ENCODE measurements at places on chromosomes 4 and X.
A peak's percentile ranks its signal among the peaks of the same experiment; 100 is the strongest.

GRCh38 chrX:132592880-132593279 is 104.0 kb upstream of the MBNL3 start:
- peak; percentile 7 for DNase-seq

DNA sequence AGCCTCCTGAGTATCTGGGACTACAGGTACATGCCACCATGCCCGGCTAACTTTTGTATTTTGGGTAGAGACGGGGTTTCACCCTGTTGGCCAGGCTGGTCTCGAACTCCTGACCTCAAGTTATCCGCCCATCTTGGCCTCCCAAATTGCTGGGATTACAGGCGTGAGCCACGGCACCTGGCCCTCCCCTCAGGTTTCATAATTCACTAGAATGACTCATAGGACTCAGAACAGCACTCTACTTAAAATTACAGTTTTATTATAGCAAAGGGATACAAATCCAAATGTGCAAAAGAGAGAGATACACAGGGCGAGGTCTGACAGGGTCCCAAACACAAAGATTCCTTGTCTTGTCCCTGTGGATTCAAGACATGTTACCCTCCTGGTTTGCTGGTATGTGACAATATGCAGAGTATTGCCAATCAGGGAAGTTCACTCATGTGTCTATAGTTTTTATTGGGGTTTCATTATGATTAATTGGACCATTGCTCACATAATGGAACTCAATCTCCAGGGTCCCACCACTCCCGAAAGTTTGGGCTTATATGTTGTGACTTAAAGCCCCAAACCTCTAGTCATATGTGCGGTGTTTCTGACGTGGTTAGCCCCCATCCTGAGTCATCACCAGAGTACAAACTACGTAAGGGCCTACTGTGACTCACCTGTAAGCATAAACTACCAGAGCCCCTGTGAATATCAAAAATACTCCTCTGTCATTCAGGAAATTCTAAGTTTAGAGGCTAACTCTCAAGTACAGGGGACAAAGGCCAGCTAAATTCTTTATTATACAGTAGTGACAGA is 5.2 kb downstream of the YIPF6 start:
- DNase-seq: no peak

- DNase-seq: no peak
Observed at GRCh38 chrX:153405426-153405825, 4.3 kb upstream of the PNMA6E start.

- DNase-seq: no peak
Observed at GRCh38 chrX:119201570-119201969, 34.5 kb upstream of the PGRMC1 start.

- no peak for DNase-seq
Observed at GRCh38 chr4:24930151-24930550, 17.3 kb upstream of the CCDC149 start.

- no peak for DNase-seq
Observed at GRCh38 chr4:147388018-147388417, 92.9 kb upstream of the EDNRA start.

DNA sequence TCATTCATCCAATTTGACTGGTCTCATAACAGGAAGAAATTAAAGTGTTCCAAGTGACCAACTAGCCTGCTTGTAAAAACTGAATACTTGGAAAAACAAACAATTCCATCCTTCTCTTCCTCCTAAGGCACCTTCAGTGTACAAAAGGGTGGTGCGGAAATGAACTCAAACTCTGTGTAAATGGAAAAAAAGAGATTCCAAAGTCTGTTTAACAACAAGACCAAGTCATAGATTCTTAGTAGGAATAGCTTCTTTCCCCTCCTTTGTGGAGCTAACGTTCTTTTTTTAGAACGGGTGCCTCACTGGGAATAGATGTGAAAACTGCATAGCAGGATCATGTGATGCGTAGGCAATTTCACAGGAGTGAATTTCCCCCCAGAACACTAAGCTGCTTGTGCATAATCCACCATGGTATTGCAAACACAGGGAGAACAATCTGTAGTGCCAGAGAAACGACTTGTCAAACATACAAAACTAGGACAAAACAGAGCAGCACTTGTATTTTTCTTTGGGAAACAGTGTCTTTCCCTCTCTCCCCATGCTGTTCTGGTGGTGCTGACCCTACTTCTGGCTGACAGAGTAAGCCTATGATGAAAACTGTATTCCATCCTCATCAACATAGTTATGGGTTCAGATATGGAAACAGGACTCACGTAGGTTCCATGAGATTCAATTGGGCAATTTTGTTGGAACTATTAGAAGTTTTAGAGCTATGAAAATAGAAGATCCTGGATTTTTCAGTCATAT is 13.2 kb upstream of the SOD3 start:
- DNase-seq: no peak

DNA sequence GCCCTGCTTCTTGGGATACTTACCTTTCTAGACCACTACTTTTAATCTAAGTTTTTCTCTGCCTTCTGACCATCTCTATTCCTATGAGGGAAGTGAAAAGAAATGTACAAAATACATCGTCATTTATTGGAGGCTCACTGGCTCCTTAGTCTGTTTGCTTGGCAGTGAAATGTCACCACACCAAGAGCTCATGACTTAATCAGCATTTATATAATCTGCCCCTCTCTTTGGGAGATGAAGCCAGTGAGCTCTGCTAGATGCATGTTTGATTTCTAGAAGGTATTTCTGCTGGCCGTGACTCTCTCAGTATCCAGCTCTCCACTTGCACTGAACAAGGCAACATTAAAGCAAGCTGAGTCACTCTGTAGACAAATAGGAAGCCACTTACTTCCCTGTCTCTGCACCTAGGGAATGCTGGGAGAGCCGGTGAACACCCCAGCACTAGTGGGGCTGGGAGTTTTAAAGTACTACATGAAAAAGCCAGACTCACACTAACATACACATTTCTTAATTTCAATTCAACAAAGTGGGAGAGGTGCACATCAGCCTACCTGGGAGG is 79.1 kb downstream of the MID1IP1 start:
- no peak for DNase-seq

- no peak for DNase-seq
Observed at GRCh38 chr4:85476381-85476780, 1.4 kb downstream of the ARHGAP24 start.

GRCh38 chr4:145828802-145829485 is 109.7 kb downstream of the ZNF827 start:
- no peak for DNase-seq

GRCh38 chr4:175882891-175883290 is 70.8 kb upstream of the GPM6A start:
- DNase-seq: no peak

- DNase-seq: no peak
Observed at GRCh38 chr4:140743194-140743931, 12.8 kb downstream of the TBC1D9 start.

DNA sequence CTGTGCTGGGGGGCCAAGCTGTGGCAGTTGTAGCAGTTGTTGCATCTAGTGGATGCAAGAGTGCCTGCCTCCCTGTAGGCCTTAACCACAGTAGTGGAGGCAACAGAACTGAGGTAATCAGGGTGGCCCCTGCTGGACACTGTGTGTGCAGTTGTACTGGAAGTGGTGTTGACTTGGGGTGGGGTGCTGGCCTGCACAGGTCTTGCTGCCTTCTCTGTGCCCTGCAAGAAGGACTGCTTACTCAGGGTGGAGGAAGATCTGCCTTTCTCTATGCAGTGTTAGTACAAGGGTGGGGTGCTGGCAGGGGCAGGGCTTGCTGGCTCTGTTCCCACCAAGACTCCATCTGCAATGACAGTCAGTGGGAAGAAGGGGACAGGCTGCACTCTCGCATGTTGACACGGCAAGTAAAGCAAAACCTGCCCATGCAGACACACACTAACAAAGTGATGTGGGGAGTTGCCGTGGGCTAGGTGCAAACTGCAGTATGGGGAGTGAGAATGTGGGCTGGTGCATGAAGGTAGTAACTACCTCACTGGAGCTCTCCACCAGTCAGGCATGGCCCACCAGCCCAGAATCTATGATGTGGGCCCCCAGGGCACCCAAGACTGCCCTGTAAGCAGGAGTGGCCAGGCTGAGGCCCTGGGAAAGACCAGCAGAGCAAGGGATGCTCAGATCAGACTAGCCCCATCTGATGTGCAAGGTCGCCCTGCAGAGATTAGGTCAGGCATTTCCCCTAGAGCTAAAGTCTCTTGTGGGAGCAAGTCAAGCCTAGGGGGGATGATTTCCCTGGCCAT is 594.9 kb downstream of the TECRL start:
- no peak for DNase-seq

- no peak for DNase-seq
Observed at GRCh38 chrX:40843643-40844042, 108.3 kb upstream of the MED14 start.

- DNase-seq: no peak
Observed at GRCh38 chr4:37754410-37755185, 68.4 kb upstream of the RELL1 start.

DNA sequence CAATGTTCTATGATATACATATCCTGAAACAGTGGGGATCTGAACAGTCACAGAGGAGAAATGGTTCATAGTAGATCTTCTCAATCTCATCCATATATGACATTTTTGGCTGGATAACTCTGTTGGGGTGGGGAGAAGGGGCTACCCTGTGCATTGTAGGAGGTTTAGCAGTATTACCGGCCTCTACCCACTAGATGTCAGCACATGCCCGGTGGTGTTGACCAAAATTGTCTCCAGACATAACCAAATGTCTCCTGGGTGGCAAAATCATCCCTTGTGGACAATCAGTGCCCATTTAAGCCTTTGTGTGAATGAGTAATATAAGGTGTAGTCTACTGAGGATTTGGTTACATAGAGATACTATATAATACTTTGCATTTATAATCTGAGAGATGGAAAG is 89.9 kb downstream of the PLS3 start:
- peak; percentile 16 for DNase-seq

DNA sequence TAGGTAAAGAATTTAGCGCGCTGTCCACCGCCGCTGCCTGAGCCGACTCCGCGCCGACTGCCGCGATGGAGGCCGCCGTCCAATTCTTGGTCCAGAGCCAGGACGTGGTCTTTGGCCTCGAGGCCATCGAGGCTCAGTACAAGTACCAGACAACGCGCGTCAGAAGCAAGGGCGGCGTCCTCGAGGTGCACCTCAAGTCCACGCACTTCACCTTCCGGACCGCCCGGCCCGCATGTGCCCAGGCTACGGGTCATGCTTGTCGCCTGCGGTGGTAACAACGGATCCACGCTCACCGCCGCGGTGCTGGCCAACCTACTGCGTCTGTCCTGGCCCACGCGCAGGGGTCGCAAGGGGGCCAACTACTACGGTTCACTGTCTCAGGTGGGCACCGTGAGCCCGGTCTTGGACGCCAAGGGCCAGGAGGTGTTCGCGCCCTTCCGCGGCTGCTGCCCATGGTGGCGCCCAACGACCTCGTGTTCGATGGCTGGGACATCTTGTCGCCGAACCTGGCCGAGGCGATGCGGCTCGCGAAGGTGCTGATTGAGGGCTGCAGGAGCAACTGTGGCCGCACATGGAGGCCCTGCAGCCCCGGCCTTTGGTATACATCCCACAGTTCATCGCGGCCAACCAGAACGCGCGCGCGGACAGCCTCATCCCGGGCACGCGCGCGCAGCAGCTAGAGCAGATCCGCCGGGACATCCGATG is 128.0 kb downstream of the ANAPC4 start:
- no peak for DNase-seq

GRCh38 chr4:4659871-4660651 is 118.2 kb upstream of the STX18 start:
- DNase-seq: no peak

DNA sequence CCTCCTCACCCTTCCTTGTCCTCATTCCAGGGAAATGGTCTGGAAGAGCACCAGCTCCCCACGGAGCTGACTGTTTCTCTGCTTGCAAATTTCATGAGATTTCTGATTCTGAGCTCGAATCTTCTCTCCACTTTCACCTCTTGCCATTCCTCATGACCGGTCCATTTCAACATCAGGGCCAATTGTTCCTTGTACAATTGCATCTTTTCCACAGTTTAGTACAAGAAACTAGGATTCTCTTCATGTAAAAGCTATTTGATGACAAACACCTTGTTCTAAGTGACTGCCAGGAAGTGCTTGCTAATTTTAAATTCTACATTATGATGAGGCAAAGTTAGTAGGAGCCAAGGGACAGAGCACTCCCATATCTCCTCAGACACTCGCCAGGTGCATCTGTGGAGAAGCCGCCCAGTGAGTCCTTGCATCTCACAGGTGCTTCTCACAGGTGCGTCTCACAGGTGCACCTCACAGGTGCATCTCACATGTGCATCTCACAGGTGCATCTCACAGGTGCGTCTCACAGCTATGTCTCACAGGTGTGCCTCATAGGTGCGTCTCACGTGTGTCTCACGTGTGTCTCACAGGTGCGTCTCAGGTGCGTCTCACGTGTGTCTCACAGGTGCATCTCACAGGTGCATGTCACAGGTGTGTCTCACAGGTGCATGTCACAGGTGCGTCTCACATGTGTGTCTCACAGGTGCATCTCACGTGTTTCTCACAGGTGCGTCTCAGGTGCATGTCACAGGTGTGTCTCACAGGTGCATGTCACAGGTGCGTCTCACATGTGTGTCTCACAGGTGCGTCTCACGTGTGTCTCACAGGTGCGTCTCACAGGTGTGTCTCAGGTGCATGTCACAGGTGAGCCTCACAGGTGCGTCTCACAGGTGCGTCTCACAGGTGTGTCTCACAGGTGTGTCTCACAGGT is 3.0 kb upstream of the PDE6B start:
- no peak for DNase-seq

- no peak for DNase-seq
Observed at GRCh38 chr4:51999250-51999649, 20.9 kb downstream of the LRRC66 start.

DNA sequence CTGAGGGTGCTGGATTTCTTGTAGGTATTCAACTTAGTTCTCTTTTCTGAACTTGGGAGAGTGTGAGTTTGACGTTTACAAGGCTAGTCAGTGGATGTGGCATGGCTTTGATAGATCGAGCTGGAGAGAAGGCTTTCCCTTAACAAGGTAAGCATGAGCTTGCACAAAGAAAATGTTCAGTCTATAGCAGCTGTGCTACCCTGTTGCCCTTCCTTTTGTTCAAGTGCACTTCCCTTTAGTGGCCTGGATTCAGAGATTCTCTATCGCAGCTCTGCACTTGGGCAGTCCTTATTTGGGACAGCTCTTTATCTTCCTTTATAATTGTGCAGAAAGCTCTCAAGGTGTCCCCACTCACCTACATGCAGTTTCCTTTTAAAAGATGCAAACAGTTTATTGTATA is 198.0 kb downstream of the ARHGAP24 start:
- DNase-seq: no peak

DNA sequence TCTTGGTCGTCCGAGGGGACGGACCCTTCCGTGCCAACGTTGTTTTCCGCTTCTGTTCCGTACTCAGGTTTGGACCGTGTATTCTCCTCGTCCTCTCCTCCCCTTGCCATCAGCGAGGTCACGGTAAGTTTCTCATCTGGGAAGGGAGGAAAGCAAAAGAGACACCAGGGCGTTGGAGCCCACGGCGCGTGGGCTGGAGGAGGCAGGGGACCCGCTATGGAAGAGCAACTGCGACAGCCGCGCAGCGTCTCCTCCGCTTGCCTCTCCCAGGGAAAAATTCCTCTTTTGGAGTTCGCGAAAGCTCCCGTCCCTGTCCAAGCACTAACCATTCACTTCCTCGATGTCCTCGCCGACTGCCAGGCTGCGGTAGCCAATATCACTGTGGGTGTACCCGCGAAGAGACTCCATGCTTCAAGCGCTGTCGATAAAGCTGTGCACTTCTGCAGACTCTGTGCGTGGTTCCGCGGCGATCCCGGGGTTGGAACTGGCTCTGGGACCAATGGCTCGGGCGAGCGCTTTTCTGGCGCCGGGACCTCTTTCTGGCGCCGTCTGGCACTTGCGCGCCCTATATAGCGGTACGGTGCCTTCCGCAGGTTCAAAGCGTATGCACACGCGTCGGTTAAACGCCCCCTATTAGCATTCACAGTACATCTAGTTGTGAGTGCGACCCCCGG is at the start of gene ESX1:
ESX1 (minus strand) TSS at position 492 of the 674 bp plus-strand sequence; CDS start at position 408, 84 bp downstream.
- no peak for DNase-seq

- DNase-seq: no peak
Observed at GRCh38 chr4:123974386-123975149, 578.0 kb downstream of the SPRY1 start.

All from NCI-H1417 treated with DMSO at 0.1 percent for 48 hours (cell line).